ENCODE measurements at places on chromosomes 2 and 18.

GRCh38 chr18:9449600-9450414 is 25.5 kb upstream of the RALBP1 start:
- no peak for DNase-seq

GRCh38 chr2:172849519-172850217 is 114.0 kb downstream of the RAPGEF4 start:
- no peak for DNase-seq

DNA sequence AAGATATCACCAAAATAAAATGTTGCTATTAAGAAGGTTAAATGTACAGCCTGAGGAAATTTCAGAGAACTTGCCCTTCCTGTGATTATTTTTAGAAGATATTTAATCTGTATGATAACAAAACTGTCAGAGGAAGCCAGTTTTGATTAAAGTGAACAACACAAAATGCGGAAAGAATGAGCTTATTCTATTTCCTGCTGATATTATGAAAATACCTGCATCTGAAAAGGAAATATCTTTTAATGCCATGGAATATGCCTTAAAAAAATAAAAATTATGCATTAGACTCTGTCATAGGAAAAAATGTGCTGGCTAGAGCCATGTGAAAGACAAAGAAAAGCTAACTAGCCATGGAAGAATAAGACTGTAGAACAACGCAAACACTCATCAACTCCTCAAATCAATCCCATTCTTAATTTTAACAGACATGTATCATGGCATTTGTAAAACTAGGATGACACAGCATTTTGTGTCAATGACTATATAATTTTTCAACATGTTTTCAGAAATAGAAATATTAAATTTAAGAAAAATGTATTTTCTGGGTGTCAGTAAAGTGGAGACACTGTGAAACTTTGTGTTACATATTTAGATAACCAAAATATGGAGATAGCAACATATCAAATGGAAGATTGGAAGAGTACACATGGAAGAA is 1768.2 kb downstream of the SUCLG1 start:
- no peak for DNase-seq

- no peak for DNase-seq
These were observed 11.2 kb downstream of the DGUOK start for GRCh38 chr2:73937899-73938298.

GRCh38 chr2:168278424-168278888 is 31.1 kb upstream of the STK39 start:
- no peak for DNase-seq

DNA sequence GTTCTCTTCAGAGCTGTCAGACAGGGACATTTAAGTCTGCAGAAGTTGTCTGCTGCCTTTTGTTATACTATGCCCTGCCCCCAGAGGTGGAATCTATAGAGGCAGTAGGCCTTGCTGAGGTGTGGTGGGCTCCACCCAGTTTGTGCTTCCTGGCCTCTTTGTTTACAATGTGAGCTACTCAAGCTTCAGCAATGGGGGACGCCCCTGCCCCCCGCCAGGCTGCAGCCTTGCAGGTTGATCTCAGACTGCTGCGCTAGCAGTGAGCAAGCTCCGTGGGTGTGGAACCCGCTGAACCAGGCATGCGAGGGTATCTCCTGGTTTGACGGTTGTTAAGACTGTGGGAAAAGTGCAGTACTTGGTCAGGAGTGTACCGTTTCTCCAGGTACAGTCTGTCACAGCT is 24.0 kb upstream of the PAIP2B start:
- DNase-seq, result no peak

DNA sequence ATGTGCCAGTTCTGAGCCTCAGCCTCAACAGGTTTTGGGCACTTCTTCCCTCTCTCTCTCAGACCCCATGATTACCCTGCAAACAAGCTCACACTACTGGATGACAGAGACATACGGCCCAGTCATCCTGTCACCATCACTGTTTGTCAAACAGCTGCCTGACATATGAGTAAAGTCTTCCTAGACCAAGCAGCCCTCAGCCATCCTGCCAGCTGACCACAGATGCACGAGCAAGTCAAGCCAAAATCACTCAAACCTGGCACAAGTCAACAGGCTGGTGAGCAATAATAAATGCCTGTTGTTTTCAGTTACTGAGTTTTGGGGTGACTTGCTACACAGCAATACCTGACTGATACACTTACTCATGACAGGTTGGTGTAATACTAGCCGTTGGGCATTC is 75.5 kb upstream of the KLF7 start:
- peak; percentile 90 for DNase-seq

DNA sequence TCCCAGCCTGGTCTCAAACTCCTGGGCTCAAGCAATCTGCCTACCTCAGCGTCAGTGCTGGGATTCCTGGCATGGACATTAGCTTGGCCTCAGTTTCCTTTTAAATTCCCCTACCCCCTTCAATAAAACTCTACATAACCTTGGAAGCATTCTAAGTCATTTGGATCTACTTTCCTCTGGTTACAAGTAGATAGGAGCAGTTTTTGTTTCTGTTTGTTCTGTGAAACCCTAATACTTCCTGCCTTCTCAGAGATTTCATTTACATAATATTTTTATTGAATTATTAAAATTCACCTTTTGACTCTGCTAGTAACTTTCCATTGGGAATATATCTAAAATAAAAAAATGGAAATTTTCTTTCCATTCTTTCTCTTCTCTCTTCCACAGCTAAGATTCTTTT is 25.9 kb downstream of the GIGYF2 start:
- no peak for DNase-seq

DNA sequence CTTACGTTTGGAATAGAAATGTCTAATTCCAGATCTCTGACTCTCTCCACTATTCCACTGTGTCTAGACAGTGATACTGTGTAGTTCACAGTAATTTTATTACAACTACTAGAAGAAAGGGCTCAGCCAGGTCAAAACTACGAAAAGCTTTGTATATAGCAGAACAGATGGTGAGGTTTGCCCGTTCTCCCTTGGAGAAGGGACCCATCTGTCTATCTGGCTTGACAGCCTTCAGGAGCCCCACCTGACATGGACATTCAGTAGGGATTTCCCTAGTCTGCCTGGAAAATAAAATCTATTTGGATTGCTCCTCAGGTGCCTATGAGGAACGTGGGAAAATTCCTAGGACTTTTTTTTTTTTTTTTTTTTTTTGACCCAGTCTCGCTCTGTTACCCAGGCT is 435.4 kb downstream of the NRXN1 start:
- DNase-seq, result no peak

- no peak for DNase-seq
These were observed 585 bp upstream of the ANAPC1 start for GRCh38 chr2:111884592-111884964.

DNA sequence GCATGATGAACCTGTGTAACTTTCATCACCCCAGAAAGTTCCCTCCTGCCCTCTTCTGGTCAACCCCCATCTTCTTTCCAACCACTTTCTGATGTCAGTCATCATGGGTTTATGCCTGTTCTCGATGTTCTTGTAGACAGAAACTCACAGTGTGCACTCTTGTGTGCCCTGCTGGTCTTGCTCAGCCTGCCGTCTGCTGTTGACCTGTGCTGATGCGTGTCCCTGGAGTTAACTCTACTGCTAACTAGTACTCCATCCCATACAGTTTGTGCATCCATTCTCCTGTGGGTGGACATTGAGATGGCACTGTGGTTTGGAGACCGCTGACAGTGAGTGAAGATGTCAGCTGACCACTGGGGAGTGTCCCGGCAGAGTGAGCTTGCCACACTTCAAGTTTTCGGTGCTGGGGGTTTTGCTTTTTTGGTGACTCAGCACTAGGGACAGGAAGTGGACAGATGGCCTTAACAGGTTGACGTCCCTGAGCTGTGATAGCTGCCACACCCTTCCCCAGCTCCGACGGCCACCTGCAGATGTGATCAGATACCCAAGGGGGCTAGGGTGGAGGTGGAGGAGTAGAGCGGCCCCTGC is 14.8 kb downstream of the KLHL29 start:
- DNase-seq, result no peak

- DNase-seq, result no peak
These were observed 298.5 kb downstream of the PIEZO2 start for GRCh38 chr18:10850840-10851239.

- no peak for DNase-seq
These were observed 12.6 kb downstream of the MFSD2B start for GRCh38 chr2:24022324-24022974.

DNA sequence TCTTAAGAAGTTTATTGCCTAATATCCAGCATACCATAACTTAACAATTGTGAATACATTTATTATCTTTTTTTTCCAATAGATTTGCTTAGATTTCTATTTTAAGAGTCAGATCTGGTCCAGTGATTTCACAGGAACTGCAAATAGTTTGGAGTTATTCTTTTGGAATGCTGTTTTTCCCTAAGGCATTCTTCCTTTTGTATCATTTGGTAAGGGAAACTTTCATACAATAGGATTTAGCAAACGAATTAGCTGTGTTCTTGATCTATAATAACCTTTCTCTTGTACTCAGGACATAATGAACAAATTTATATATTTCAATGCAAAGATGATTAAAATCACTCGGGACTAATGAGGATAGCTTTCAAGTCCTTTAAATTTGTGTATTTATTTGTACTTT is 201.6 kb downstream of the ERBB4 start:
- DNase-seq, result no peak

DNA sequence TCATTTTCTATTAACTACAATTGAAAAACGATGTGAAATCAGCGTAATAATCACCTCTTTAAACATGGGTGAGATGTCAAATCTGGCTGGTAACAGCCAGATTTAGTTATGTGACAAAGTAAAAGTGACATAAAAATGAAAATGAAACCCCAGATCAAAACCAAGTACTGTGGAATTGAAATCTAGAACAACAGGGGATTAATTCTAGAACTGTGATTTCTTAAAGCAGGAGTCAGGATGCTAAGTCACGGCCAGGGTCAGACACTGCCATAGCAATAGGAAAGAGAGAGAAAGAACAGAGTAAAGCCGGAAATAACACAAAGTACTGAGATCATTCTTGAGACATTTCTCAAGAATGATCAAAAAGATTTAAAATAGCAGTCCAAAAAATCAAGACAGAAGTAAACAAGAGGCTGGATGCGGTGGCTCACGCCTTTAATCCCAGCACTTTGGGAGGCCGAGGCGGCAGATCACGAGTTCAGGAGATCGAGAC is 1183.7 kb upstream of the NXPH2 start:
- no peak for DNase-seq

DNA sequence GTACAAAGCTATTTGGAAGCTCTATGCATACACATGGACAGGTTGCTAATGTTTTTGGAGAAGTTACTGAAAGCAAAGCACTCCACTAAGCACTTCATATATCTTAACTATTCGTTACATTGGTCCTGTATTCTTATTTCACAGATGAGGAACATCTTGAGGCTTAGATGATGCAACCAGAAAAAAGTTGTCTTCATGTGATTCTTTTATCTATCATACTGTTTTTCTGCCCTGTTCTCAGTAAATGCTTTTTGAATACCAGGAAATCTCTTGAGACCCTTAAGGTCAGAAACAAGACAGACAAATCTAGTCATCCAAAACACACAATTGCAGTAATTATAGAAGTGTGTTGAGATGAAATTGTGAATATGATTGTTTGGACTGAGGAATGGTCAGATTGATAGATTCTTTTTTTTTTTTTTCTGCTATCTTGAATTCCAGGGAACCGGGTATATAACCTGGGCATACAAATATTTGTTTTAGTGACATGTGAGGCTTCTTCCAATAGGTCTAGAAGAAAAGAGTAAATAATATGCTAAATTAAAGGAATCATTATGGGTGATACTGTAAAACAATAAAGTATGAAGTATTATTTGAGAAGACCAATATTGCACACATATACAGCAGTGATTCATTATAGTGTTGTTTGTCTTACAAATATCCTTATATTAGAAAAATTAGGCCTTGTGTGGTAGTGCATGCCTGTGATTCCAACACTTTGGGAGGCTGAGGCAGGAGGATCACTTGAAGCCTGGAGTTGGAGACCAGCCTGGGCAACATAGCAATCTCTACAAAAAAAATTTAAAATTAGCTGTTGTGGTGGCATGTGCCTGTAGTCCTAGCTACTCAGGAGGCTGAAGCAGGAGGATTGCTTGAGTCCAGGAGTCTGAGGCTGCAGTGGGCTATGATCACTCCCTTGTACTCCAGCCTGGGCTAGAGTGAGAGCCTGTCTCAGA is 33.7 kb downstream of the EHBP1 start:
- DNase-seq, result no peak

DNA sequence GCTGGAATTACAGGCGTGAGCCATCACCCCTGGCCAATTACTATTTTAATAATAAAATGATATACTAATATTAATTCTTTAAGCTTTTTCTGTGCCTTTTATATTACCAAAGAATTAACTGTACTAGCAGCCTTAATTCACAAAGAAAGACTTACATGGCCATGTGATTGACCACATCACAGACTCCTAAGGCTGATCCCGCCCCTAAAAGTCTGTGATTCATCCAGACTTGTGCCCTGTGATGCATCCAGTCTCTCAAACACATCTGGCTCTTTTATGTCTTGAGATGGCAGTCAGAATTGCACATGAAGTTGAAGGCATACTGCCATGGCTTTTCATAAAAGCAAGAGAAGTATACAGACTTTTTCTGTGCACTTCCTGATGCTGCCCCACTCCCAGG is 91.7 kb downstream of the DTNA start:
- DNase-seq, result no peak

DNA sequence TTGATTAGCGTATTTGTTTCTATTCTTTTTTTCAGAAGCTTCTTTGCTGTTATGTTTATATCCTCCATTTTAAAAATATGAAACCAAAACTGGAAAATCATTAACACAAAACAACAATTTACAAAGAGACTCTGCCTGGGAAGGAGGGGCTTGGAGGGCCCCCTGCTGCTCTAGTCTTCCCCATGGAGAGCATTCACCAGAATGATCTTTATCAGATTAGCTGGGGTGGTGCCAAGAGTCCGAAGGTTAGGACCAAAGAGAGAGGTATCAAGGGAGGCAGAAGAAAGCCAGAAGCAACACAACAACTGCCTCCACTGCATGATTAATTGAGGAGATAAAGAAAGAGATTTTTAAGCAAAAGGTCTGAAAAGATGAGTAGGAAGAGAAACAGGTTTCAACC is 218.6 kb downstream of the IRS1 start:
- no peak for DNase-seq

DNA sequence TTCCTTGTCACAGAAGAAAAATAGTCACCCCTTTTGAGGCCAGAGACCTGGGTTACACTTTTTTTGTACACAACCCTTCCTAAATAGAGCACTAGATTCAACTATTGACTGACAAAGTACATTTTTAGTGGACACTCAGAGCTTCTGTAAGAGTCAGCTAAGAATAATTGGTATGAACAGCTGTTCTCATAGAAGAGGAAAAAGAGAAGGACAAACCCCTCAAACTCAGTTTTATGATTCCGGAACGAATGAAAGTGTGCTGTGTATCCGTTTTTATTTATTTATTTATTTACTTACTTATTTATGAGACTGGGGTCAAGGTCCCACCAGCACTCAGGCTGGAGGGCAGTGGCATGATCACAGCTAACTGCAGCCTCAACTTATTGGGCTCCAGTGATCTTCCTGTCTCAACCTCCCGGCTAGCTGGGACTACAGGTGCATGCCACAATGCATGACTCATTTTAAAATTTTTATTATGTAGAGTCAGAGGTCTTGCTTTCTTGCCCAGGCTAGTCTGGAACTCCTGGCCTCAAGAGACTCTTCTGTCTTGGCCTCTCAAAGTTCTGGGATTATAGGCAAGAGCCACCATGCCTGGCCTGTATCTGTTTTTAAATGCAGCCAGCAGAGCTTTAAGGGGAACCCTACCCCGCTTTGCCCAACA is 36.0 kb upstream of the FZD5 start:
- DNase-seq, result no peak

- DNase-seq, result no peak
These were observed 156.3 kb upstream of the CCDC68 start for GRCh38 chr18:55115606-55116005.

GRCh38 chr2:223846515-223846914 is 9.1 kb upstream of the AP1S3 start:
- DNase-seq, result no peak

GRCh38 chr2:148926291-148926961 is 51.4 kb downstream of the KIF5C start:
- peak; percentile 16 for DNase-seq
